ENCODE measurements at places on chromosomes 7 and 10.

GRCh38 chr7:151142686-151143040, 24.8 kb downstream of the GBX1 start:
- DNase-seq, result no peak

DNA sequence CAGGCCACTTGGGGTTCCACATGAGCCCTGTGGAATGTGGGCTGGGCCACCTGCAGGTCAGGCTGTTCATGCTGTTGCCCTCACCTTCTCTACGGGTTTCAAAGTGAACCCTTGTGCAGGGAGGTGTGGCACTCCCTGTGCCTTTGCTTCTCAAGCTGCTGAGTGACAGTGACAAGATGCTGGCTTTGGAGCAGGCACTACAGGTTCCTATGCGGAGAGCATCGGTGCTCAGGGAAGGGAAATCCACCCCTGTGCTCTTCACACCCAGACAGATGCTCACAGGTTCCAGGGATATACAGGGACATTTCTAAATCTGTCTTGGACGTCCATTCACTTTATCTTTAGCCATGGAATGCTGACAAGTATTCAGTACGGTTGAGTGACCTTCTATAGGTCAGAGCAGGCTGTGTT, 1005.0 kb downstream of the LRMDA start:
- DNase-seq, result no peak

GRCh38 chr7:116970238-116970910, 17.1 kb downstream of the ST7 start:
- no peak for DNase-seq

- DNase-seq, result no peak
Observed at GRCh38 chr7:47948141-47948790, at the start of gene PKD1L1. Gene PKD1L1 (minus strand): TSS chr7:47948466. CDS start chr7:47948440, 26 bp downstream.

GRCh38 chr7:123133924-123134323, 65.8 kb downstream of the SLC13A1 start:
- no peak for DNase-seq

GRCh38 chr7:146479040-146479439, 362.4 kb downstream of the CNTNAP2 start:
- DNase-seq, result no peak

- DNase-seq, result no peak
Observed at GRCh38 chr10:78567680-78568455, 500.9 kb upstream of the ZMIZ1 start.

- DNase-seq, result no peak
Observed at GRCh38 chr10:27485986-27486385, 18.1 kb upstream of the RAB18 start.

GRCh38 chr10:53209944-53210611, 437.5 kb upstream of the MBL2 start:
- DNase-seq, result no peak

GRCh38 chr7:28239823-28240204, 59.2 kb upstream of the JAZF1 start:
- DNase-seq, result no peak

DNA sequence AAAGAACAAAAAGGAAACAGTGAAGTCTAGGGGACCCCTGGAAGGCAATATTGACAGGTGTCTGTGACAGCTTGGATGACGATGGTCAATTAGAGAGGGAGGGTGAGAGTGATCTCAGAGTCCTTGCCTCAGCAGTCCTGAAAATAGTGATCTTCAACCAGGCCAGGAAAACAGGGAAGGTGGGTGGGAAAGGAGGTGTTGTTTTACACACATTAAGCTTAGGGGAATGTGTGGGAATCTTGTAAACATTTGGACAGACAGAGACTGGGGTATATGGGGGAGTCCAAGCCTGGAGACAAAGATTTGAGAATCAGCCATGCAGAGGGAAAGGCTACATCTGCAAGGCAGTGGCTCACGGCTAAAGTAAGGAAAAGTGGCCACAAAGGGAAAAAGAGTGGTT, 27.5 kb upstream of the CCNY start:
- no peak for DNase-seq

DNA sequence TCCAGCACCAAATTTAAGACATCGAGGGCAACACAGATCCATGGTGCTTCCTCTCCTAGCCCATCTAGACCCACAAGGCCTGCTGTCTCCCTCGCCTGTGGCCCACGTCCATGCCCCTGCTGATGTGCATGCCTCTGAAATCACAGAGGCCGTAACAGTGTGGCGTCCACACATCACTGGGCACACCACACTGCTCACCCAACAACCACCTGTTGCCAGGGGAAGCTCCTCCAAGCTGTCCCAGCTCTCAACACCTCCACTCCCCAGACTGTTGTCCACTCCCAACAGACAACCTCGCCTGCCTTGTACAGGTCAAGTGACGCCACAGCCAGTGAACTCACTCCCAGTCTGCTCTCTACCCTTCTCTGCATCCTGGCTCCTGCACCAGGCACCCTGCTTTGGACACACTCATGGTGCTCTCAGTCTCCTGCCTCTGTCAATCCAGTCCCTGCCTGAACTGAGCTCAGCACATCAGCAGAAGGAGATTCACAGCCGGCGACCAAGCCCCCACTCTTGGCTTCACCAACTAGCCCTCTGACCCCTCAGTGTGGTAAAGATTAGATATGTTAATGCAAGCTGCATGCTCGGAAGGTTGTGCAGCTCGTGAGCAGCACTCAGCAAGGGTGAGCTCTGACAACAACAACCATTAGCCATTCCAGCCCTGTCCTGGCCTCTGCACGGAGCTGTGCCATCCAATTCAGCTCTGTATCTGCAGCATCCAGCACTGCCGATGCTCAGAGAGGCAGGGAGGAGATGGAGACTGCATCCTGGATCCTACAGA, 197.0 kb downstream of the TNS3 start:
- DNase-seq, result no peak

DNA sequence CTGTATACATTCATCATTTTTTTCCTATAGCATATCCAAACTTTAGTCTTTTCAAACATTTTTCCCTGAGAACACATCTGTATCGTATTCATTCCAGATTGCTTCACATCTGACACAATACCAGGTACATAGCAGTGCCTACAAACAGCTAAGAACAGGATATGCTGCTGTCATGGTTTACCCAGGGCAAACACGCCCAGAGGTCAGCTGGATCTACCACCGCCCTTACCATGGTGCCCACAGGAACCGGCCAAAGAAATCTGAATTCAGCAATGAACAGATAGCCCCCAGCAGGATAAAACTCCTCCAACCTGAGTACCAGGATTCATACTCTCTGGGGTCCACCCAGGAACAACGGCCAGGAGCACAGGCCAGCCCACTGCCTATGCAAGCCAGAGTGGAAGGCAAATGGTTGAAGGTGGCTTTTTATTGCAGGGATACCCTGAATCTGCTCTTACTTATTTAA, 43.0 kb downstream of the TNS3 start:
- DNase-seq, result no peak

DNA sequence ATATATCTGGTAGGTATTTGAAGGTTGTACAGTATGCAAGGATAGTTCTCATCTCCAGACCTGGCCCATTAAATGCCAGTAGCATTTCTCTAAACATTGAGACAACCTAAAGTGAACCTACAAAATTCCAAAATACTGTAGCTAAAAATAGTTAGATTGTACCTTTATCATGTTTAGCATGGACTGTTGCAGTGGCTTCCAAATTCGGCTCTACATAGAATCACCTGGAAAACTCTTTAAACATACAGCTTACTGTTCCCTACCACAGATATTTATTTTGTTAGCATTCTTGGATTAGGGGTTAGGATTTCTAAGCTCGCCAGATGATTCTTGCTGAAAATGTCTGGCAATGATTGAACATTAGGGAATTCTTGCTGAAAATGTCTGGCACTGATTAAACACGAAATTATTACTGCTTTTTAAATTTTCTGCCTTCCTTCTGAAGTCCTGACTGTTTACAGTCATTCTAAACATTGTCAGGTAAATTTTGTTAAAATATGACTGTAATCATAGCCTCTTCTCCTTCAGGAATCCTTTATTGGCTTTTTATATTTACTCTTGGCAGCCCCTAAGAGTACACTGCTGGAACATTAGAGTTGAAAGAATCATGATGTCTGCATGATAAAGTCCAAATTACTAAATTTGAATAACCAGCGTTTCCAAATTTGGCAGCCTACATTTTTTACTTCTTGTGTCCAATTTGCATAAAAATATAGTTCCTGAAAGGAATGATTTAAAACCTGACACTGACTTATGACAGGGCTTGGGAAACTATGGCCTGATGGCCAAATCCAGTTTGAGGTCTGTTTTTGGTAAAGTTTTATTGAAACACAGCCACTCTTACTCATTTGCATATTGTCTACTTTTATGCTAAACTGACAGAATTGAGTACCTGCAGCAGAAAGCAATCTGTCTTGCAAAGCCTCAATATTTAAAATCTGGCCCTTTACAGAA, 40.3 kb downstream of the SHOC2 start:
- DNase-seq, result no peak

GRCh38 chr10:113524120-113524519, 28.7 kb upstream of the HABP2 start:
- DNase-seq, result no peak

- DNase-seq, result no peak
Observed at GRCh38 chr7:69597278-69598076, 798 bp upstream of the AUTS2 start.

- no peak for DNase-seq
Observed at GRCh38 chr10:115747811-115748210, 525.2 kb downstream of the GFRA1 start.

DNA sequence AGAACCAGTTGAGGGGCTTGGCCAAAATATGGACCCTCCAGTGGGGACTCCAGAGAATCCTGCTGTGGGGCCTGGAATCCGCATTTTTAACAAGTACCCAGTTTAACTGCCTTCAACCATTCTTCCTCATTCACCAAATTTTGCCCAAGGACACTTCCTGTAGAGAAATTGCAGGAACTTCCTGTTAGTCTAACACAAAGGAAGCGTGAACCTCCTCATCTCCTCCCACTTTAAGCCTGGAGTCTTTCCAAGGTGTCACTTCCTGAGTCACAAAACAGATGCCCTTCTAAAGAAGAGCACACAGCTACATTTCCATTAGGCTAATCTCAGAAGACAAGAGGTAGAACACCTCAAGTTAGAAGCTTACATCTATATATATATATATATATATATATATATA, 188.4 kb downstream of the PPP1R17 start:
- no peak for DNase-seq

GRCh38 chr7:94969434-94970084, 62.2 kb downstream of the PPP1R9A start:
- no peak for DNase-seq

DNA sequence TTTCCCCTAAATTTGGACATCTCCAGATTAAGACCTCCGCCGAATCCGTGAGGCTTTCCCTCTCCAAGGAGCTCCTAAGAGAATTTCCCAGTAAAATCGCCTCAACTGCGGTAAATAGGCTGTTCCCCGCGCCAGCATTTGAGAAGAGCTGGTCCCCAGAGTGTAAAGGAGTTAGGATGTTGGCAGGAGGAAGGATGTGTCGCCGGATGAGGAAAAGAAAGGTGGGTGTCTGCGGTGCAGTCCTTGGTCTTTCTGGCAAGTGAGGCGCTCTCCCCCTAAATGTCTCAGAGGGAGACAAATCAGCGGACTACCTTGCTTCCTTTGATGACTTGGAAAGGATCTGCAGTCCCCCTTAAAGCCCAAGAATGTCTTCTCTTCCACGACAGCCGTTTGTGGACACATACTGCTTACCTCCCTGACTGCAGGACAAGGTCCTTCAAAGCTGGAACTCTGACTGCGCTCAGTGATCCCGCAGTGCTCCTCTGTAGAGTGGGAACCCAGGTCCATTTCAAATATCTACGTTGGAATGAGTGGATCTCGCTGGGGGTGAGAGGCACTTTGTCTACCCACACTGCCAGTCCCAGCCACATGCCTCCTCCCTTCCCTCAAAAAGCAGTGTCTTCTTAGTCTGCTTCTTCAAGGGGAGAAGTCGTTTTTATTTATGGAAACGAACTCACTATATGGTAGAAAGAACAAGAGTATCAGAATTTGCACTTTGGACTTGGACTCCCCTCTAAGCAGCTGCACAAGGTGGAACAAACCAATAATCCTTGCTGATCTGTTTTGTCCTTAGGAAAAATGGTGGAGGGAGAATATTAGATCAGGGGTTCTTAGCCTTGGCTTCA, 1.1 kb upstream of the DLG5 start:
- no peak for DNase-seq

DNA sequence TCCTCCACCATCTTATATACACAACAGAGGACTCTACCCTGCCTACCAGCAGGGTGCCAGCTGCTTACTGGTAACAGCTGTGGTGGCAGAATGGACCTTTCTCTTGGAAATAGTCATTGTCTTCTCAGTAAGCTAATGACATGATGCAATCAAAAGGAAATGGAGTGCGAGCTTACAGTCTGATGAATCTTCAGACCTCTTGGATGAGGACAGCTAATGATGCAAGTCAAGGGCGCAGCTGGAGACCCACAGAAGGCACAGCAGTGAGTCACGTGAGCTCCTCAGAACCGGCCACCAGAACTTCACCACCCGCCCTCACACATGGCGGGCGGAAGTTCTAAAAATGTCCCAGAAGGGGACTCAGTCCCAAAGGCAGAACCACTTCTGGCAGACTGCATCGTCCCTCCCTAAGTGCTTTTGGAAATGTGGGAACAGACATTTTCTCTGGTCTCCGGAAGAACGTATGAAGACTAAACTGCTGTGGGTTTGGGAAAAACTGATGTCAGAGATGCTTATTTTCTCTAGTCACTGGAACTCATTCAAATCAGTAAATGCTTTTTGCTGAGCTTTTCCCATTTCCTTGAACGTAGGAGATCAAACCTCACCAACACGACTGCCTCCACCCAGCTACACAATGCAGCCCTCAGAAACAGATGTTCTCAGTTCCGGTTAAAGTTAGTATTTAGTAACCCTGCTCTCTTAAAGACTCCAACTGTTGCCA, 96.4 kb downstream of the FAS start:
- DNase-seq, result no peak

GRCh38 chr7:55996856-55997500, 32.6 kb downstream of the NIPSNAP2 start:
- DNase-seq, result no peak

GRCh38 chr10:18793951-18794350, 134.7 kb downstream of the ARL5B start:
- no peak for DNase-seq

- DNase-seq, result no peak
Observed at GRCh38 chr10:10826125-10826524, 191.5 kb upstream of the CELF2 start.

DNA sequence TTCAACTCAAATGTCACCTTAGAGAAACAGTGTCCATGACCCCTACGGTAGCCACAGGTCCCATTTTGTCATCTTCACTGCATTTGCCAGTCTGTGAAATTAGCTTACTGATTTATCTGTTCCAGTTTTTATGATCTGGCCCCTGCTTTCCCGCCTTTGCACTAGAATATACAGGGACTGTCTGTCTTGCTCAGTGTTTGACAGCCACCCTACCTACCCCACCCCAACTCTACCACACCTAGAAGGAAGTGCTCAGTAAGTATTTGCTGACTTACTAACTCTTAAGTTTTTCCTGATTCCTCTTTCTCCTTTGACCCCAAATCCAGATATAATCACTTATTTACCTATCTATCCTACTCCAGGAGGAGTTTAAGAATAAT, 49.5 kb downstream of the CREB3L2 start:
- DNase-seq, result no peak

- DNase-seq, result no peak
Observed at GRCh38 chr7:44447874-44448425, 42.5 kb downstream of the NUDCD3 start.

All from stimulated activated CD8-positive, alpha-beta memory T cell treated with anti-CD3 and anti-CD28 coated beads, Interleukin-7, amount 100 ng/mL, for 1 hour (primary cell).